ENCODE measurements at places on chromosomes 16 and 17.

DNA sequence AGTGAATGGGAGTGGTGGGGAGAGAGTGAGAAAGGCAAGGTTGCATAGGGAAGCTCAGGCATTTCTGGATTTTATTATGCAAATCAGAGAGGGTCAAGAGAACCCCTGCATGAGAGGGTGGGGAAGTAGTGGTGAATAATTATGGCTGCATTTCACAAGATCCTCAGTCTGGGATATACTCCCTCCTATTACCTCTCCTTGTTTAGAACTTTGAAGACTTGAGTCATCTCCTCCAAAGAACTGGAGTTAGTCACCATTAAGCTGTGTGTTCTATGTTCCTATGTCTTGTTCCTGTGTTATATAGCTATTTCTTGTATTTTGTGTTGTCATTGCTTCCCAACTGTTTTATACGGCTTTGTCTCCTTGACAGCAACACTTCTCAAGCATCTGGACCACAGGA, 18.4 kb downstream of the SOX9 start:
- DNase-seq: no peak

GRCh38 chr17:3536716-3537115, 20.9 kb downstream of the TRPV3 start:
- DNase-seq: no peak

GRCh38 chr17:32551186-32551955, 64.6 kb downstream of the CDK5R1 start:
- DNase-seq: no peak

GRCh38 chr16:47488051-47488450, 26.9 kb downstream of the PHKB start:
- DNase-seq: no peak

GRCh38 chr16:64440421-64440831, 681.4 kb downstream of the CDH11 start:
- no peak for DNase-seq

- DNase-seq: no peak
These were observed 35.3 kb downstream of the NPLOC4 start for GRCh38 chr17:81601525-81602120.

- no peak for DNase-seq
These were observed 699 bp downstream of the FAM222B start for GRCh38 chr17:28841901-28842281.

GRCh38 chr17:58284613-58285421, 4.1 kb upstream of the MPO start:
- no peak for DNase-seq

Data from activated naive CD4-positive, alpha-beta T cell (primary cell).